Foreskin melanocyte (primary cell): ENCODE measurements at places on chromosomes 12 and 14.
A peak's percentile ranks its signal among the peaks of the same experiment; 100 is the strongest.

DNA sequence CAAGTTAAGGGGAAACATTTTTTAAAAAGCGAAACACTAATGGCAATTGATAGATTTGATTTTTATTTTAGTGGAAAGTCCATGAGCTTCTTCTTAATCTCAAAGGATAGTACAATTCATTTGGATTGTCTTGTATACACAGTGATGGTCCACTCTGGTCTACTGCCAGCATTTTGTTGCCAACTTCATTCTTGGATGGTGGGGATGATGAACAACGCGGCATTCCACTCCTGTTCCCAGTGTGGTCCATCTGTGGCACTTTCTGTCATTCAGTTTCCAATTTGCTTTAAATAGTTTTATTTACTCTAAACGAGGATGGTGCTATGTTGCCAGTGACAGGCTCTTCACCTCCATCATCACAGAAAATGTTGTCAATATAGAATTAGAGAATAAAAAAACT is 40.3 kb upstream of the SLC38A2 start:
- DNase-seq, result no peak

DNA sequence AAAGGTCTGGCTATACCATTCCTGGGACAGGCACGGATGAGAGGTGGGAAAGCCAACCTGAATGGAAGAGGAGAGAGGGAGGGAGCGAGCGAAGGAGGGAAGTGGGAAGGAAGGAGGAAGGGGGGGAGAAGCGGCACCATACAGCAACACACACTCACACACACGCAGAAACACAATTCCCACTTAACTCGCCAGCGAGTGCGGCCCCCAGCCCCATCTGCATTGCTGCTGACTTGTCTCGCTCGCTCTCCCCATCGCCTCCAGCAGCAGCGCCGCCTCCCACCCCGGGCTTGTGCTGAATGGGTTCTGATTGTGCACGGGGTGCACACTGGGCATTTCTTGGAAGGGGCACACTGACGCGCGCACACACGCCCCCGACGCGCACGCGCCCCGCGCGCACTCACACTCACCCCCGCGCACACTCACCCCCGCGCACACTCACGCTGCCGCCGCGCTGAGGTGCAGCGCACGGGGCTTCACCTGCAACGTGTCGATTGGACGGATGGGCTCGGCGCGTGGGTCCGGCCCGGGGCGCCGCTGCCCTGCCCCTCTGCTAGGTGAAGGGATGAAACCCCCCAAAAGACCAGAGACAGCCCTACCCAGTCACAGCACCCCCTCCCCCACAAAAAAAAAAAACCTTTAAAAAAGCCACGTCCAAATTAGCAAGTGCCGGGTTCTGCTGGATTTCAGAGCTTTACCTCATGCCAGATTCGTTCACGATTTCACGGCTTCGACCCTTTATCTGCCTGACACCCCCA is 685 bp downstream of the GRIN2B start:
- no peak for DNase-seq

DNA sequence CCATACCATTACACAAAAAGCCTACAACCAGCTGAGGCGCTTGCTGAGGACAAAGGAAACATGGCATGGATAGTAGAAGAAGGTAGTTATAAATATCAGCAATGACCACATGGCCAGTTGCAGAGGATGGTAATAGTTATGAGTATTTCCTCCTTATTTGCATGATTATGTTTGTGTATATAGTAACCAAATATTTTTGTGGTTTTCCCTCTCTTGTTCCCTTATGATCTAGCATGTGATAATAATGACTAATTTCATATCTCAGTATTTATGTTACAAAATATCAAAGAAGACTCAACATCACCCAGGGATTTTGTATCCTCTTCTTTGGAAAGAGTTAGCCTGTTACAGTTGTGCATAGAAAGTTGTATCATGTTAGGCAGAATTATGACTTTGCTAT is 13.5 kb upstream of the CATSPERB start:
- peak; percentile 49 for DNase-seq

- peak; percentile 66 for DNase-seq
Measured at GRCh38 chr12:58575256-58575655, 345.0 kb downstream of the LRIG3 start.

GRCh38 chr14:26636561-26636960 is 38.7 kb upstream of the NOVA1 start:
- no peak for DNase-seq

DNA sequence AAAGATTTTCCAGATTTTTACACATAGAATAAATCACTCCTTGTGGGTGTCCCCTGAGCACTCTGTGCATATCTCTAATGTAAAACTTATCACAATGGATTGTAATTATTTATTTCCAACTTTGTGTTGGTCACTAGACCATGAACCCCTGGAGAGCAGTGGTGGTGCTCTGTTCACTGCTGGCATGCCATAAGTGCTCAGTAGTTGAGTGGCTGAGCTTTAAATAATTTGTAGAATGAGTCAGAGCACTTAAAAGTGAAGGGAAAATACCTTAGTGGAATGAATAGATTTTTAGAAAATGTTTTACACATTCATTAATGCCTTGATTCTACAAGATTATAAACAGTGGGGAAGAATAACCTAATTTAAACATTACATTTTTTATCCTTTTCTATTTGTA is 6.3 kb downstream of the MGAT4C start:
- no peak for DNase-seq

DNA sequence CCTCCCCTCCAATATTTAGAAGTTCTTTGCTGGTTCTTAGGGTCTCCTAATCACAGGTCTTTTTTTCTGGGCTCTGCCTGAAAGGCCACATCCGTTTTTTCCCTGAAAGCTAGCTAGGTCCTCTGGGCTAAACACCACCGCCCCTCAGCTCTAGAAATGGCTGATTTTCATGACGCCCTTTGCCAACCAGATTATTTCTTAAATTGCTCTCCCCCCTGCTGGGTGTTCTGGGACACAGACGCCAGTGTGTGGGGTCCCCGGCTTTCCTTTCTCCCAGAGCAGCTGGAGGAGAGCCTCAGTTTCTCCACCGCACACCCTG is 45.3 kb upstream of the ATP23 start:
- no peak for DNase-seq

DNA sequence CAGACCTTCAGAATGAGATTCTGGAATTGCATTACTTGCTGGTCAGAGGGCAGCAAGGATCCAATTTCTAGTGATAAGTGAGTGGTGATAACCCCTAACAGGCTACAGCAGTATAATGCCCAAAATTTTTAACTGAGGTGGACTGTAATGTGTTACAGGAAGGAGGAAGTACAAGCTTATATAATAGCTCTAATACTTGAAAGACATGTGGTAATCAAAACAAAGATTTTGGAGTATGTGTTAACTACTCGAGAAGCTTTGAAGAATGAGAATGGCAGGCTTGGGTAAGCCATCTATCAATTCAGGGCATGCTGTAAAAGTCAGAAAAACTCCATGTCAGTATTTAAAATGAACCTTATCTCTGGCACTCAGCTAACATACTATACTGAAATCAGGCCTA is 70.5 kb downstream of the ANKS1B start:
- DNase-seq, result no peak

GRCh38 chr14:68941820-68942219 is 37.3 kb downstream of the ACTN1 start:
- DNase-seq, result peak; percentile 94

DNA sequence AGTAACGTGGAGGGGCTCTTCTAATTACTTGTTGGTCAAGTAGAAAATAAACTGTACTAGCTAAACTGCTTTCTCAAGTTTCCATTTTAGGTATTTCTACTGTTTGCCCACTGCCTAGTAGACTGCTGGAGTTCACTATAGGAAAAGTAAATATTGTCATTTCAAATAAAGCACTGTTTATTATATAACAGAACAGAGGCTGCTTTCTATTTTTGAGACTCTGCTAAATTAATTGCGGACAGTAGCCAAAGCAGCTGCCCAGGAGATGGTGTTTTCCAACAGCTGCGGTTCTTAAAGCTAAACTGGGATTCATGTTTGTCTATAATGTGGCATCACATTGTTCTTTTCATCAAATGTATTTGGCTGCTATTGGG is 15.9 kb upstream of the SIX1 start:
- DNase-seq, result no peak

- no peak for DNase-seq
Measured at GRCh38 chr12:47736877-47737676, 11.8 kb upstream of the ENDOU start.

DNA sequence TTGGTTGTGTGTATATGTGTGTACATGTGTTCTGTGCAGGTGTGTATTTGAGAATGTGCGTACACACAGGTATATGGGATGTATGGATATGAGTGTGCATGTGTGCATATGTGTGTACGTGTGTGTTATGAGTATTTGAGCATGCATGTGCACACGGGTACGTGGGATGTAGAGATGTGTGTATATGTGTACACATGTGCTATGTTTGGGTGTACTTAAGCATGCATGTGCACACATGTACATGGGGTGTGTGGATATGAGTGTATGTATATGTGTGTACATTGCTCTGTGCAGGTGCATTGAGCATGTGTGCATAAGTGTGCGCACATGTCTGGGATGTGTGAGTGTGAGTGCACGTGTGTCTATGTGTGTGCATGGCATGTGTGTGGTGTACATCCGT is 34.3 kb upstream of the SFSWAP start:
- no peak for DNase-seq

- no peak for DNase-seq
Measured at GRCh38 chr14:100864206-100864605, 38.3 kb downstream of the MEG3 start.

DNA sequence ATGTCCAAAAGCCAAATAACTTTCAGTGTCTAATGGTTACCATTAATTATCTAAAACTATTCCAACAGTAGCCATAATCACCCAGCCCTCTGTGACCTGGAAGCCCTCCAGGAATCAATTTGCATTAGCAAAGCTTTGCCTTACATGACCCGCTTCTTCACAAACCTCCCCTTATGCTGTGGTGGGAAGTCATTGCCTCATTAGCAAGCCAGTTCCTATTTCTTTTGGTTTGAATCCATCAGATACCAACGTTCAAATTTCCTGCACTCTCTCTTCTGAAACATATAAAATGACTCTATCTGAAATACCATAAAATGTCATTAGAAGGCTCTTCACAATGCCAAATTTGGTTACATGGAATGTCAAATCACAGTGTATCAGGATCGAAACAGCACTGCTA is 268.3 kb upstream of the PRKD1 start:
- DNase-seq, result no peak

GRCh38 chr12:100576331-100577036 is 3.0 kb downstream of the GAS2L3 start:
- DNase-seq, result peak; percentile 86

DNA sequence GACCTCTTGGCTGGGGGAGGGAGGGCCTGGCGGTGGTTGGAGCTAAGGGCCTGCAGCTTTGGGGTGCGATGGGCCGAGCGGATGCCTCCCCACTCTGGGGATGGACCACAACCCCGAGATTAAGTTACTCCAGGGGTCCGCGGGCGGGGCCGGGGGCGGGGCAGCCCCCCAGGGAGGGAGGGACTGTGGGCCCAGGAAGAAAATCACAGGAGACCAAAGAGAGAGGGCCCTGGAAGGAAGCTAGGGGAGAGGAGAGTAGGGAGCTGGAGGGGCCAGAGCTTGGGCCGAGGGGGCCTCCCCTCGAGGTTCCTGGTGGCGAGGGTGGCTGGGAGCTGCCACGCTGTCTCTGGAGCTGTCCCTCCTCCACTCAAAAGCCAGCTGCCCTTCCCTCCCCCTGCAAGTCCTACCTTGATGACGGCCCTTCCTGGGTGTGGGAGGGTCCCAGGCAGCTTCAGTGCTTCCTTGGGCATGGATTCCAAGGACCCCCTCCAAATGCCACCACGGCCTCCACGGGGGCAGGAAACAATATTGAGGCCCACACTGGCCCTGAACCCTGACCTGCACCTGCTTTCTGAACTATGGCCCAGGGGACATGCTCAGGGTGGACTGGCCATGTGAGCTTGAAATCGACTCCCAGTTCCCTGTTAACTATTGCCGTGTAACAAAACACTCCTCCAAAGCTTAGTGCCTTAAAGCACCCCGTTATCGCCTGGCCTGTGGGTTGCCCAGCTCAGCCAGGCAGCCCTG is 610 bp upstream of the NUDT14 start:
- no peak for DNase-seq

GRCh38 chr14:66401449-66402095 is 84.6 kb upstream of the CCDC196 start:
- DNase-seq, result no peak

DNA sequence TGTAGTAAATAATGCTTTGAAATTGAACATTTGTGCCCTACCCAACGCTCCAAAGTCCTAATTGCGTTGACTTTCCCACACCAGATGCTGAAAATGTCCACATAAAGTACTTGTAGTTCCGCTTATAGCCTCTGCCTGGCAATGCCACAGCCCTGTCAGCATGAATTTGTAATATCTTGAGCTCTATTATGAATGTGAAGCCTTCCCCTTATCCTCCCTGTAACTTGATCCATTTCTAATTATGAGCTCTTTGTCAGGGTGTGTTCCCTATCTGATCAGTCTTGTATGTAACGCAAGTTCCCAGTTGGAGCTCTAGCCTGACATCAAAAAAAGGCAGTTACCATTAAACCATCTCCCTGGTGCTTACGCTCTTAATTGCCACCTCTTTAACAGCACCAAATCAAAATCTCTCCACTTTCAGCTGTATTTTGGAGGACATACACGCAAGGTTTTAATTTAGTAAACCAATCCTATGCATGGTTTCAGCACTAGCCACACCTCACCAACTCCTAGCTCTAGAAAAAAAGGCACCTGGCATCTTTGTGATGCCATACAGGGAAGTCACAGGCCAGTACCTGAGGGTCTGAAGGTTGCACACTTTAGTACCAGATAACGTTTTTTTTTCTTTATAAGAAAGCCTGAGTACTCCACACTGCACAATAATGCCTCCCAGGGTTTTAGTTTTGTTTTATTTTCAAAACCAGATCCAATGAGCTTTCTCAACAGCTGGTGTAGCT is 69.3 kb downstream of the EEA1 start:
- no peak for DNase-seq

- no peak for DNase-seq
Measured at GRCh38 chr14:74065746-74066575, 18.3 kb downstream of the ALDH6A1 start.

- no peak for DNase-seq
Measured at GRCh38 chr14:90536511-90537191, 139.8 kb downstream of the CALM1 start.

GRCh38 chr12:4448943-4449850 is 3.6 kb upstream of the FGF6 start:
- DNase-seq, result no peak

DNA sequence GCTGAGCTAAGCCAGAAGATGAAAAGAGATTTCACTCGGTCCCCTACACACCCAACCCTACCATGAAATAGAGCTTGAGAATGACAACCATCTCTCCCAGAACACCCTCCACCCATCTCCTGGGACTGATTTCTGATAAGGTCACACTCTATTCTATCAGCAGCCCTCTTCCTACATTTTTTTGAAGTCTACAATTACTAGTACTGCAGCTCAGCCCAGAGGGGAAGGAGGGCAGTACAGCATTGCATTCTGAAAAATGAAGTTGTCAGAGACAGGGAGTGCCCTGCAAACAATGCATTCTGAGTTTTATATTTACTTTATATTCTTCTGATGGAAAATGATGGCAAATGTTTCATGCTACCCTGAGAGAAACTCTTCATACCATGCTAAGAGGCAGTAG is 318.5 kb downstream of the BCAT1 start:
- DNase-seq, result no peak

GRCh38 chr12:2154050-2154449 is 101.3 kb downstream of the CACNA1C start:
- DNase-seq, result no peak

- peak; percentile 77 for DNase-seq
Measured at GRCh38 chr12:22250762-22251161, 83.7 kb downstream of the ST8SIA1 start.
